ENCODE measurements at places on chromosomes 2 and 18.
A peak's percentile ranks its signal among the peaks of the same experiment; 100 is the strongest.

- DNase-seq: no peak
Observed at GRCh38 chr18:30150586-30151250, 891.8 kb downstream of the DSC3 start.

GRCh38 chr2:65727381-65727780, 295.0 kb upstream of the SPRED2 start:
- no peak for DNase-seq

DNA sequence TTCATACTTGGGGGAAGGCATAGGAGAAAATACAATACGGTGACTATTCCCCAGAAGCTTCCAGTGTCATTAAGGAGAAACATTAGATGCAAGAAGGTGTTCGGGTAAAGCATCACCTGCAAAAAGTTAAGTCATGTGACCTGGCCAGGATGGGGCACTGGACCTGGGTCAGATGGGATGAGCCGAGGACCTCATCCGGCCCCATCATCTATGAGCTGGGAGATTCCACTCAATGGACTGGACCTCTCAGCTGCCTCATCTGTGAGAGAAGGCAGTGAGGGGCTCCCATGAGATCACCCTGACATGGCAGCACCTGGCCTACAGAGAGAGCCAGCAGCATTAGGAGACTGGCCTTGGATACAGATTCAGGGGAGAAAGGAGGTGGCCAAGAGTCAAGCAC, 111.4 kb upstream of the TEX51 start:
- DNase-seq: no peak

DNA sequence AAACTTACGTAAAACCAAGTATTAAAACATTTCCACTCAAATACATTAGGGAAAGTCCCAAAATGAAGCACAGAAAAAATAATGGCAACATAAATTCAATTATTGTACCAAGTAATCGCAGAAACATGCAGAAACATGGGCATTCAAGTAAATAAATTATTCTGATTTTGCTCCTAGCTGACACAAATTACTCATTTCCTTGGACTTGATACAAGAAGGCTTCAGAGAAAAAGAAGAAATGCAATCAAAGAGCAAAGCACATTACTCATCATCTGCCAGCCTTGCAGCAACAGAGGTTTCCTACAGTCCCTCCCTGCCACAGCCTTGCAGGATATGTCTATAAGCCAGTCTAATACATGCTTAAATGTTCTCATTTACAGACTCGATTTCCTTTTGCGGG, 439.8 kb upstream of the LYPD1 start:
- no peak for DNase-seq

DNA sequence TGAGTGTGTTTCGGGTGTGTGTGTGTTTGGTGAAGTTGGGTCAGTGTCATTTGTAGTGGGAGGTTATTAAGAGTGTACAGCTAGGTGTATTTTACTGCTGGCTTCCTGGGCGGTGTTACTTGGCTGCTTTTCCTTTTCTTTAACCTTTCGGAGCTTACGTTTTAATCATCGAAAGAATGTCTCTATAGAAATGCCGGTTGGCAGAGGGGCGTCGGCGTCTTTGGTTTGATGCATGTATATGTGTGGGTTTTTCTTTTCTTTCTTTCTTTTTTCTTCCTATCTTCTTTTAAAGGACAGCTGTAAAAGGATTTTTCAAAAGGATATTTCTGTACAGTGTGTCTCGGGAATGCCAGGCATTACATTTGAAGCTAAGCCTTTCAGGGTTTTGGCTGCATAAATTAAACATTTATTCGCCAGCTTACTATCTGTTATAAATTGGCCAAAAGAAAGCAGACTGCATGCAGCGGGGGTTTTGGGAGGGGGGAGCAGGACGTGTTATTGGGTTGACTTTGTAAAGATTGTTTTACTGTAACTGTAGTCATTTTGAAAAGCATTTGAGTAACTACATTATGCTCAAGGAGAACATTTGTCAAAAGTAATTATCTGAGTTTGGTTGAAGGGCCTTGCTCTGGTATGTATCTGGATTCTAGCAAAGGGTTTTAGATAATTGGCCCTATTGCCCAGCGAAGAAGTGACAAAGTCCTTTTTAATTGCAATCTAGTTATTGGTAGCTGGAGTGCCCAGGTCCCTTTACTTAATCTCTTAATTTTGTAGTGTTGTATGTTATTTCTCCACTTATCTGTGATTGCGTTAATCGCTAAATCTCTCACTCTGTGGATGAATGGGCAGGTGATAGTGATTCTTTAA, 1.6 kb downstream of the ASXL3 start:
- DNase-seq: no peak

GRCh38 chr2:65450393-65450792, 18.0 kb upstream of the SPRED2 start:
- no peak for DNase-seq

- no peak for DNase-seq
Observed at GRCh38 chr2:69449906-69450305, 12.7 kb upstream of the NFU1 start.

- DNase-seq: no peak
Observed at GRCh38 chr2:30649278-30649677, 158.0 kb downstream of the CAPN13 start.

- DNase-seq: no peak
Observed at GRCh38 chr2:86039178-86039962, 66.3 kb downstream of the POLR1A start.

- no peak for DNase-seq
Observed at GRCh38 chr2:10536569-10537133, 88.5 kb upstream of the ODC1 start.

DNA sequence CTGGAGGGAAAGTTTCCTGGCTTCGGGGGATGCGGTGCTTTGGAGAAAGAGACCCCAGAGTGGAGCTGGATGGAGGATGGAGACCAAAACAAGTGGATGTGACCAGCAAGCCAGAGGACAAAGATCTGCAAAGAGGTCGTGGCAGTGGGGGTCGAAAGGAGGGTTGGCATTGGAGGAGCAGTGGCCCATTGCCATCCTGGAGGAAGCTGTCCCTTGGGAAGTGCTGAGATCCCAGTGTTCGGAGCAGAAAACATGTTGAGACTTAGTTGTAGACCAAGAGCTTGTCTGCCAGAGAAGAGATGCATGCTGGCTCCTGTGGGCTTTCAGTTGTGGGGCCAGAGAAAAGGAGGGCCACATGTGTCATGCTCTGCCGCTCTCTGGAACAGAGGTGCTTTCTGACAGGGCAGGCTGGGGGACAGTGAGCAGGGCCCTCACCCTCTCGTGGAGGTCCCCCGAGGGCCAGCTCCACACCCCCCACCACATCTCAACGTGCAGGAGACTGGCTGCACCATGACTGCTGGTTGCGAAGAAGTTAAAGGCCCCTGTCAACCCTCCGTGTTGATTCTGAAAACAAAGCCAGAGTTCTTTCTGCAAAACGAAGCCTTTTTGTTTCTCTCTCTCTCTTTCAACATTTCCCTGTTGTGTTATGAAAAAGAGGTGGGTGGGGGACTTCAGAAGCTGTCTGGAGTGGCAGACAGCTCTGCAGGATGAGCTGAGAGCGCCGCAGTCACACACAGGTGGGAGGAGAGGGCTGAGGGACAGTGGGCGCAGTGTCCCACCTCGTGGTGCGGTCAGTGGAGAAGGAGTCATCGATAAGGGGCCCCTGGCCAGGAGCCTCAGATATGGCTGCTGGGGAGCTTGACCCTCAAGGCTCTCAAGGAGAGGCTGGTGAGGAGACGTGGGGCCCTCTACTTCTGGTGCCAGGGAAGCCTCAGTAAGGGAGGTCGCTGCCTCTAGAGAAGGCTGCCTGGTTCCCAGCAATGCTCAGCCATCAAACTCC, 77.6 kb upstream of the BCL2L11 start:
- no peak for DNase-seq

- DNase-seq: no peak
Observed at GRCh38 chr2:152437276-152438108, 102.5 kb downstream of the FMNL2 start.

- DNase-seq: no peak
Observed at GRCh38 chr2:124026503-124026902, 1.4 kb downstream of the CNTNAP5 start.

- DNase-seq: no peak
Observed at GRCh38 chr2:211598238-211598637, 940.4 kb downstream of the ERBB4 start.

GRCh38 chr2:165015052-165015642, 59.8 kb upstream of the SLC38A11 start:
- peak; percentile 37 for DNase-seq

- no peak for DNase-seq
Observed at GRCh38 chr2:231745303-231746038, 35.6 kb downstream of the PDE6D start.

- no peak for DNase-seq
Observed at GRCh38 chr2:72205504-72205881, 57.8 kb upstream of the CYP26B1 start.

DNA sequence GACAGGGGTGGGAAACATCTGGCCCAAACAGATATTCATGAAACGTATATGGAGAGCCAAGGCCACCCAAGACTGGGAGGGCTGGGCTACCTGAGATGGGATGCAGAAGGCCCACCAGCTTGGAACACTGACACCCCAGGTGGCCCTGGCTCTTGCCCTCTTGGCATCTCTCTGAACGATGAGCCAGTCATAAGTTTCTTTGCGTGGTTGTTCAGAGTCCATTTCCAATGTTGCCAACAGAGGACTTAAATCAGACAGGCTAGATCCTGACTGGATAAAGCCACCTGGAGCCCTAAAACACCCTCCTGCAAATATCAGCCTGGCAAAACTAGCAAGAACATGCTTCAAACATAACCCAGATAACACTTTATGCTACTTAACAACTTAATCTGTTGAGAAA, 42.6 kb downstream of the LPIN2 start:
- DNase-seq: no peak

DNA sequence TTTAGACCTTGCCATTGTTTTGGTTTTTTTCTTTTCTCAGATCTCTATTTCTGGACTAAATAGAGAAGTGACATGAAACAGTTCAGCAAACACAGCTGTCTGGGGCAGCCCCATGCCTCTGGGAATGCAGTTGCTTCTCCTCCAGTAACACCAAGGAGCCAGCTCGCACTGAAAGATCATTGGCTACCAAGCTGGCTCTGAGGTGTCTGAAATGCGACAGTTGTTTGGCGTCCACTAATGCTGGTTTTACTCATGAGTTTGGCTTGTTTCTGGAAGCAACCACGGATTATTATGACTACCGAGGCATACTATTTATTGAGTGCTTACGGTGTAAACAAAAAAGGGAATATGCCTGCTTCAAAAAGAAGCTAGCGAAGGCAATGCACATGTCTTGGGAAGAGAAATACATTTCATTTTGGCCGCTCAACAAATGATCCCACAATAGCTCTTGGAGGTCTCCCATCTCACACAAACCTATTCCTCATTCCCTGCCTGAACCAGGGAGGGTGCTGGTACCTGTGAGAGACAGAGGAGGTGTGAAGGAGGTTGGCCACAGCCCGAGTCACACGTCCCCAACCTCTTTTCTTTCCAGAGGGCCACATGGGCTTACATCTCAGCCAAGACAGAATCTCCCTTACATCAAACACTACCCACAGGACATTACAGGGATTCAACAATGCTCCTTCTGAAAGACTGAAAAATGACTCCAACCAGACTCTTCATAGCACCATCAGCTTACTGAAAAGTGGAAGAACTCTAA, 37.5 kb upstream of the NEB start:
- no peak for DNase-seq

DNA sequence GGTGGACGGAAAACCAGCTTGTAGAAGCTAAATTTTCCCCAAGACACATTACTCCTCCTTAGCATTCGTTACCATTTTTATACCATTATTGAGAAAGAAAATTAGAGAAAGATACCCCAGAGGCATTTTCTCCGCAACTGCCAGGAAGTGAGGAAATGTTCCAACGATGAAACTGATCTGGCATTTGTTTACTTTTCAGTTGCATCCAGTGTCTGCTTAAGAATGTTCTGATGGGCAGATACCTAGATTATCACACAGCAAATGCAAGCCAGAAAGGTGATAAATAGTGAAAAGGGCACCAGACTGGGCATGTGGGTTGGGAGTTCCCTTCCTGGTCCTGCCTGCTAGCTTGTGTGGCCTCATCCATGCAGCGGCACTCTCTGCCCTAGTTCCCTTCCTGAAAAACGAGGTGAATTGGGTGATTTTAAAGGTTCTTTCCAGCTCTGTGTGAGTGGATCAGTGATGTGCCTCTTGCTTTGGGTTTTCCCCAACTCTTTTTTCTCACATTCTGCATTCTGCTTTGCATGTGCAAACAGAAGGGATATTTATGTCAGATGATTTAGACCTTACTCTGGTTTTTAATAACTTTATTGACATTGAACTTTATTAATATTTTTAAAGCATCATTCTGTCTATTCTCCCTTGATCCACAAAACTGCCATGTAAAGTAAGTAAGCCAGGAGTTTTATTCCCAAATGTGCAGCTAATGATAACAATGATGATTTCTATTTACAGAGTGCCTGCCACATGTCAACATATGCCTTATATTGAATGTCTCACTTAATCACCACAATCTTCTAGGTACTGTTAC, 139.6 kb downstream of the INSIG2 start:
- no peak for DNase-seq

GRCh38 chr2:134581877-134582546, 136.8 kb downstream of the TMEM163 start:
- DNase-seq: no peak

GRCh38 chr2:239569401-239570090, 168.7 kb upstream of the HDAC4 start:
- no peak for DNase-seq

GRCh38 chr2:237759176-237759575, 39.4 kb upstream of the RBM44 start:
- DNase-seq: no peak

GRCh38 chr2:19490846-19491435, 132.5 kb upstream of the OSR1 start:
- no peak for DNase-seq

DNA sequence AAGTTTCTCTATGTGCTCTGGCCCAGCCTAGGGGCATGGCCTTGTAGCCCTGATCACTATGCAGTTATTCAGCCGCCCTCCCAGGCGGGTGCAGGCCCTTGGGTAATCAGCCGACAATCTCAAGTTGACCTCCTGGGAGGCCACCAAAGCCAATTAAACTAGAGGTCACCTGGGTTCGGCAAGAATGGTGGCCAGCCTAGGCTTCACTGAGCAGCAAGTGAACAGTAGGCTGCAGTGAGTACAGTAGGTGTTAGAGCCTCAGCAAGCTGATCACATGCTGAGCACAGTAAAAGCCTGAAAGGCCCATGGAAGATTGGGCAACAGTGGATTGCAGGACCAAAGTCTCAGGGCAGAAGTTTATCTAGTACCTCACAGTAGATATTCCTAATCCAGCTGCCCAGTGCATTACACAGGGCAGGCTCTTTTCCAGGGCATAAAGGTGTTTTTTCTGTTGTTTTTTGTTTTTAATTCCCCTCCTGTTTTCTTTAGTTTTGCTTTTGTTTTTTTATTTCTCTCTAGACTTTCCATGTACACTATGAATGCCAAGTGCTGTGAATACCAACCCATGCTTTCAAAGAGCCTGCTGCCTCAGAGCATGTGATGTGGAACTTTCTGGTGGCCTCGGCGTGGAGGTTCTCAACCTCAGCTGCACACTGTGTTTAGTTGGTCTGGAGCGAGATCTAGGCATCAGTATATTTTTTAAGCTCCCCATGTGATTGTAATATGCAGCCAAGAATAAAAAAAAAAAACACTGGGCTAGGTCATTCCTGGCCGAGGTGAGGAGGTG, 55.9 kb upstream of the ATL2 start:
- DNase-seq: no peak

- no peak for DNase-seq
Observed at GRCh38 chr2:190863946-190864345, 16.7 kb upstream of the GLS start.

- no peak for DNase-seq
Observed at GRCh38 chr2:7243276-7243675, 326.1 kb downstream of the RNF144A start.

GRCh38 chr2:218026676-218027425, 24.1 kb upstream of the TNS1 start:
- no peak for DNase-seq

- no peak for DNase-seq
Observed at GRCh38 chr2:119550856-119551255, 6.6 kb downstream of the CFAP221 start.

GRCh38 chr2:54952425-54952824, 97.8 kb downstream of the RTN4 start:
- no peak for DNase-seq

Measured in SK-N-MC (cell line).